H7 (cell line): ENCODE measurements at places on chromosomes 7 and 10. TPM values are rescaled to one million over a fixed set of nuclear protein-coding genes. Genes with fewer than 3 reads are reported as not detected.
A peak's percentile ranks its signal among the peaks of the same experiment; 100 is the strongest.

DNA sequence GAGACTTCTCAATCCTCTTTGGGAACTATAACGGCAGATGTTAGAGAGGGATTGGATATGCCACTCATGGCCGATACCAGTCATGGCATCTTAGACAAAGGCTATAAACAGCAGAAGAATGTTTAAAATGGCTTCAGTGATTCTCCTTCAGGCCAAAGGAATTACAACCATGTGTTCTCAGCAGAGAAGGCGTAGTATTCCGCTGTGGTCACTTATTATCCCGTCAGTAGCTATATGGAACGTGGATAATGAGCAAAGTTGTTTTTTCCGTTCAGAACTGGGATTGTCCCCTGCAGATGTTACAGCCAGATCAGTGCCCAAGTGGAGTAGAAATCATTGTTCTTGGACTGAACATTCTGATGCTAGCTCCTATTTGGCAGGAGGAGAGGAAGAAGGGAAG lies 43.1 kb downstream of the TEX36 start:
- DNase-seq: no peak

DNA sequence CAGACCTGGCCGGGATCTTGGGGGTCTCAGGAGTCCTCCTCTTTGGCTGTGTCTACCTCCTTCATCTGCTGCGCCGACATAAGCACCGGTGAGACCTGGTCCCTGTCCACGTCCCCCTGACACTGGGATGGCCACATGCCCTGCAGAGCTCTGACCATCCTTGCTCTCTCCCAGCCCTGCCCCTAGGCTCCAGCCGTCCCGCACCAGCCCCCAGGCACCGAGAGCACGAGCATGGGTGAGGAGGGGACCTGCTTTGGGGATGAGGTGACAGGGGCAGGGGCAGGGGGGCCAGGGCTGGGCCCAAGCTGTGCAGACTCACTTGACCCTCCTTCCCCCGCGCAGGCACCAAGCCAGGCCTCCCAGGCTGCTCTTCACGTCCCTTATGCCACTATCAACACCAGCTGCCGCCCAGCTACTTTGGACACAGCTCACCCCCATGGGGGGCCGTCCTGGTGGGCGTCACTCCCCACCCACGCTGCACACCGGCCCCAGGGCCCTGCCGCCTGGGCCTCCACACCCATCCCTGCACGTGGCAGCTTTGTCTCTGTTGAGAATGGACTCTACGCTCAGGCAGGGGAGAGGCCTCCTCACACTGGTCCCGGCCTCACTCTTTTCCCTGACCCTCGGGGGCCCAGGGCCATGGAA lies 959 bp downstream of the PVRIG start:
- no peak for DNase-seq

DNA sequence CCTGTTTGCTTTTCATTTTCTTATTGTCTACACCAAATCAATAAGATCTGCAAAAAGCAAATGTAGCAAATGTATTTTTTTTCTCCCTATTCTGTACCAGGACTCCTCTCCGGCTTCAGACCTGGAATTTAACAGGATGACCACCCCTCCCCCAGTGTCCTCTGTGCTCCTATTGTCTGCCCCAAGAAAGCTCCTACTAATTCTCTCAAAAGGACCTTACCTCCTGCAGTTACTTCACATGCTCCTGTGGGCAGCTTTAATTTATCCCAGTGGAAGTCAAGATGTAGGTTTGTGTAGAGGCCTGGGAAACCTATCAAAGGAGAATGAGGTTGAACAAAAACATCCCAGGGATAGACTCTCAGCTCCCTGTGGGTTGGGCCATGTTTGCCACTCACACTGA lies 31.3 kb downstream of the PLXNA4 start:
- DNase-seq: peak; percentile 60

Gene FOXP2
- 0.22 and 0.28 TPM in 2 replicates for total RNA-seq

GRCh38 chr7:75635036-75635435 lies 103.7 kb downstream of the HIP1 start:
- DNase-seq: no peak

DNA sequence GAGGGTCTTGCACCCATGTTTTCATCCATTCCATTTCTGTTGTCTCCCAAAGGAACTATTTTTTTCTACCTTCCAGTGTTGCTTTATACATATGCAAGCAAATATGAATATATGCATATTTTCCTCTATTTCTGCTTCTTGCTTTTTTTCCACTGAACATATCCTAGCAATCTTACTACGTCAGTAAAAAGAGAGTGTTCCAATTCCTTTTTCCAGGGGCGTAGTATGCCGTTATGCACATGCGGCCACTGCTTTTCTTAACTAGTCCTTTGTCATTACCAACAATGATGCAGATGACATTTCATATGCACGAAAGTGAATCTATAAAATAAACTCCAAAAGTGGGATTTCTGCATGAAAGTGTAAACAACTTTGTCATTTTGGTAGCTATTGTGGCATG lies 40.2 kb upstream of the FRMD4A start:
- DNase-seq: no peak

Gene OR2A42
- not detected in 2 replicates for total RNA-seq

Gene CYP2E1
- total RNA-seq: 0.90 and 1.2 TPM in 2 replicates

DNA sequence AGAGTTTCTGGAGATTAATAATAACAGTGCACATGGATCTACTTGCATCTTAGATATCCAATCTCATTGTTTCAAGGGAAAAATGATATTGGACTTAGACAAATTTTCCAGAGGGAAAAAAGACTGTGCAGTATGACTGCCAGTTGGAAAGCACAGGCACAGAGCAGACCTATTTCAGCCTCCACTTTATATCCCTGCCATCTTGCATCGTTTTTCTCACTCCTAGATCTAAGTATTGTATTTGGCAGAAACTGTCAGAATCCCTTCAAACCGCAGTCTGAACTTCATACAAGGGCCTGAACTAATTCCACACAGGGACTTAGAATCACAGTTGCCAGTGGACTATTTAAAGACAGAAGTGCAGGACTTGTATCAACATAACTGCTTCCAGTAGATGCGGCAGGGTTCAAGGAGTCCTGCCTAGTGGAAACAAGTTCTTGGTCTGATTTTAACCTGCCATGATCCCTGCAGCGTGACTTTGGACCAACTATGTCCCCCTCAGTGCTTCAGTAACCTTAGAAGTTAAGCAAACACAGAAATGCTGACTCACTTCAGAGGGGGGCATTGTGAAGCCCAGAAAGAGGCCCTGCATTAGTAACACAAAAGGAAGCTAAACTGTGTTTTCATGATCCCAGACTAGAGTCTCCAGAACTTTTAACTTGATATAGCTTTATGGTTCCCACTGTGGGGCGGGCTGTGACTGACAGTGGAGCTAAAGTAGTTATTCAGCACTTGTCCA lies 95.7 kb upstream of the PALS2 start:
- DNase-seq: peak; percentile 34

- peak; percentile 9 for DNase-seq
These were observed 1.5 kb downstream of the DOCK4 start for GRCh38 chr7:112204499-112205342.

DNA sequence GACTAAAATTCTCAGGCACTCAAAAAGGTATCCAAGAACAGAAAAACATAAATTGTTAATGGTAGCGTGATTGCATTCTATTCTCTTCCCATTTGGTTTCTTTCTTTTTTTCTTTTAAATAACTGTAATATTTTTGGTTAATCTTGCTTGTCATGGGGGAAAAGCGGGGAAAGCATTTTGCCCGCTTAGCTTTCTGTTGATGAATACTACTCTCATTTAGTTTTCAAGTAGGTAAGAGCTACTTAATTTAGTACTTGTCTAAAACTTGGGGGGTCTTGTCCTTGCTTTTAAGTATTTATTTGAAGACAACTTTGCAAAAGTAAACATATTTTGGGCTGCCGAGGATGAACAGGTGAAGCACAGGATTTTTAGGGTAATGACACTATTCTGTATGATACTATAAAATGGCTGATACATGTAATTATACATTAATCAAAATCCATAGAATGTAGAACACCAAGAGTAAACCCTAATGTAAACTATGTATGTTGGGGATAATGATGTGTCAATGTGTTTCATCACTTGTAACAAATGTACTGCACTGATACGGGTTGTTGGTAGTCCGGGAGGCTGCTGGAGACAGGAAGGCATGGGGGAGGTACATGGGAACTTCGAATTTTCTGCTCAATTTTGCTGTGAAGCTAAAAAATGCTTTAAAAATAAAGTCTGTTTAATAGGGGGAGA lies 1.7 kb downstream of the TES start:
- no peak for DNase-seq
